ENCODE measurements at places on chromosomes 12 and 14.

DNA sequence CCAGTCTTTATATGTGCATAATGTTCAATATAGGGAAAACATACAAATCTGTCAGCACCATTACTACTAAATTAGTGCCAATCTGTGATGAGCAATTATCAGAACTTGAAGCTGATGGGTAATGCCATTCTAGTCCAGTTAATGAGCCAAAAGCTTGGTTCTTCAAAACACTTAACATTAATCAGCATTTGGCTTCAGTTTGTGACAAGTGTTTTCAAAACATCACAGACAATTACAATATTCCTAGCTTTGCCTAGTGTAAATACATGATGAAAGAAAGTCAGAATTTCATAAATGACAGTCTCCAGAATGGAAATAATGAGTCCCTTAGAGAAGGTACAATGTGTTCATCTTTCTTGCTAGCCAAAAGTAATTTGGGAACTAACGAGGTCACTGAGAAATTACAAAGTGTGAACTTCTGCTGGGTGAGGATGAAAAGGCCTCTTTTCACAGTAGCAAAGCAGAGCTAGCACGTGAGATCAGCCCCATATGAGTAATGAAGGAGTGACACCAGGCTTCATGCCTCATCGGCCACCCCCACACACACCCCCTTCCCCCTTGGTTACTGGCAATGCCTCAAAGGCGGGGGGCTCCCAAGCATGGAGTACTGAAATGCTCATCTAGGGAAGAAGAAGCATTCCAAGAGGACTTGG is 180.6 kb upstream of the EEA1 start:
- no peak for DNase-seq

GRCh38 chr12:105275997-105276733 is 40.2 kb upstream of the APPL2 start:
- no peak for DNase-seq

- DNase-seq, result no peak
Measured at GRCh38 chr12:49121047-49121696, 10.0 kb downstream of the TUBA1B start.

DNA sequence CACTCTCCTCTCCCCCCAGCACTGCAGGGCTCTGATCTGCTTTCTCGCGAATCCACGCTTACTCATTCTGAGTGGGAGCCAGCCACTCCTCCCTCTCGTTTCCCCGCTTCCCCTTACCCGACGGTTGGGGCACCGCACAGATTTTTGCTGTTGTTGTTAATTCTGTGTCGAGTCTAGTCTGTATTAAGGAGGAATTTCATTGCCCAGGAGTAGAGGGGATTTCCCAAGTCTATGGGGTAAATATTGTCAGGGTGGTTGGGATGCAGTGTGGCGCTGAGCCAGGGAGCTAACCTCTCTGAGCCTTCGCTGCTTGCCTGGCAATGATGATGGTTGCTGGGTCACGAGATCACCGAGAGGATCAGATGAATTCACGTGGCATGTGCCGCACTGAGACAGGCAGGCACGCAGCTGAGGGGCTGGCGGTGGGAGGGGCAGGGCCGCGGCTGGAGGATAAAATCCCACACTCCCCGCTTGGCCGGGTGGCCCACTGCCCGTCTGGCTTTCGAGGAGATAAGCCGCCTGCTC is 18.5 kb downstream of the NCOR2 start:
- peak; percentile 38 for DNase-seq

GRCh38 chr12:114741940-114742339 is 58.0 kb upstream of the TBX3 start:
- no peak for DNase-seq

- DNase-seq, result no peak
Measured at GRCh38 chr12:45872446-45872845, 117.9 kb downstream of the SCAF11 start.

GRCh38 chr12:87196321-87196720 is 832.9 kb downstream of the C12orf50 start:
- no peak for DNase-seq

DNA sequence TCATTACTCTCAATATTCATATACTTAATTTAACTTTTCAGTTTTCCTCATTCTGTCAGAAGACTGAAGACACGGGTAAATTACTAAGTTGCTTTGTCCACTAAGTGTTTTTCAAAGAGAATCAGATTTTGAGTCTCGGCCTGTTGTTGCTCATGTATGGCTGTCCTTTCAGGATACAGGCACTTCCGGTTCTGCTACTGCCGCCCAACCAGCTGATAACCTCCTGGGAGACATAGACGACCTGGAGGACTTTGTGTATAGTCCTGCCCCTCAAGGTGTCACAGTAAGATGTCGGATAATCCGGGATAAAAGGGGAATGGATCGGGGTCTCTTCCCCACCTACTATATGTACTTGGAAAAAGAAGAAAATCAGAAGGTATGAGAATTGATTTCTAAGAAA is 28.3 kb upstream of the TEAD4 start:
- no peak for DNase-seq

- DNase-seq, result no peak
Measured at GRCh38 chr12:31887109-31887811, 72.0 kb upstream of the RESF1 start.

DNA sequence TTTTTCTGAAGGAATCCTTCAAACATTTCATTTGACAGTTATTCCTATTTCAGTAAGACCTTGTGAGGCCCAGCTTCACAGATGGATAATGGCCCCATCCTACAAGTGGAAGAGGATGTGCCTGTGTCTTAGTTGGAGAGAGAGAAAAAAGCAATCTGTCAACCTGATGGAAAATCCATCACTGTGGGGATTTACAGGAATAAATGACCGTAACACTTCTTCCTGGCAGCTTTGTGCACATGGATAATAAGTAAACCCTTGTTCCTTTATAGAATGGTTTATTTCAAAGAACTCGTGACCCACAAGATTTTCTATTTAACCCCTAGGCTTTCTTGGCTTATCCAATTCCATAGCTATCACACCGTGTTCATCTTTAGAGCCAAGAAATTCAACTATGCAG is 121.4 kb upstream of the PCED1B start:
- no peak for DNase-seq

DNA sequence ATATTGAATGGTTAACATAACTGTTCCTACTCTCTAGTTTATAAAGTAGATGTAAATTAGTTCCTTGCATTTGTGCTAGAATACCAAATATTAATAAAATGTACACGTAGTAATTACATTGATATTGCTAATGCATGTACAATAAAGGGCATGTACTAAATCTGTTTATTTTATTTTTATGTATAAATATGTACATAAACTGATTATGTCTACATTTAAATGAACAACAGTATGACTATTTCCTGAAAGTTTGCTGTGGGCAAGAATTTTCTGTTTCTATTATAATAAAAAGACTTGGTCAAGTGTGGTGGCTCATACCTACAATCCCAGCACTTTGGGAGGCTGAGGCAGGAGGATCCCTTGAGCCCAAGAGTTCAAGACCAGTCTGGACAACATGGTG is 257.2 kb upstream of the FOXN3 start:
- DNase-seq, result no peak

- no peak for DNase-seq
Measured at GRCh38 chr12:123712780-123713319, 697 bp downstream of the ATP6V0A2 start.

DNA sequence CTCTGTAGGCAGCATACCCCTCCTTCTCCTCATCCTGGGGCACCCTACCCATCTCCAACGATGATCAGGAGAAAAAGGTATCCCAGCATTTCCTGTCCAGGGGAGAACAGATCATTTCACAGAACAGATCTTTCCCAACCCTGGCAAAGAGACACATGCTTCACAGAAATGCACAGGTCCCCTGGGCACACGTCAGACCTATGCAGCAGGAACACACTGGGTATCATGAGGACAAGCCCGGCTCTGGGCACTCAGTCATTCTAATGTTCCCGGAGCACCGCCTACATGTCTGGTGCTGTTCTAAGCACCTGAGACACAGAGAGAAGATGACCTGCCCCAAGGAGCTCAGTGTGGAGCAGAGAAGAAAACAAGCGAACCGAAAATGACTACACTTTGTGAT is 56.2 kb downstream of the ACTN1 start:
- no peak for DNase-seq

DNA sequence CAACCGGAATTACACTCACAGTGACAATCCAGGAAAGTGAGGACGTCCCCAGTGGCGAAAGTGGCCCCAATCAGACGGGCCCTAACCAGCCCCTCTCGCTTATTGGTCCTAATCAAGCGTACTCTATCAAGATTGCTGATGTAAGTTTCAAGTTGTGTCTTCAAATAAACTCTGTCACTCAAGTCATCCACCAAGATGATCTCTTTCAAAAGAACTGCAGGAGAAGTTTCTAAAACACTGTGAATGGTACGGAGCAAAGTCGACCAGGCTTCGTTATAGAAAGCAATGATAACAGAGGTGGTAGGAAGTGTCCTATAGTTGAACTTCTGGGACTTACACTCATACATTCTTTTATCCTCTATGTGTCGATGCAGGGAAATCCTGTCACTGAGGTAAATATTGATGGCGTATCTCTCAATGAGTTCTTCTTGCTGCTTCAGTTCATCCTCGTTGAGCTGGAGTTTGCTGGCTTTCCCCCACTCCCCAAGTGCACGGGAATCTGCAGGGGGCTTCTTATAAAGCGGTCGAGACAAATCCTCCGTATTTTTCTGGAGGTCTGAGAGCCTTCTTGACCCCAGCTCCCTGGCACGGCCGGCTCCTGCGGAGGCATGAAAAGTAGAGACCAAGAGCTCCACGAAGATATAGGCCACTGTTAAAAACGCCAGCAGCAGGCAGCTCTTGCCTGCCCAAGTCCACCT is 604 bp downstream of the GALNT4 start:
- no peak for DNase-seq

DNA sequence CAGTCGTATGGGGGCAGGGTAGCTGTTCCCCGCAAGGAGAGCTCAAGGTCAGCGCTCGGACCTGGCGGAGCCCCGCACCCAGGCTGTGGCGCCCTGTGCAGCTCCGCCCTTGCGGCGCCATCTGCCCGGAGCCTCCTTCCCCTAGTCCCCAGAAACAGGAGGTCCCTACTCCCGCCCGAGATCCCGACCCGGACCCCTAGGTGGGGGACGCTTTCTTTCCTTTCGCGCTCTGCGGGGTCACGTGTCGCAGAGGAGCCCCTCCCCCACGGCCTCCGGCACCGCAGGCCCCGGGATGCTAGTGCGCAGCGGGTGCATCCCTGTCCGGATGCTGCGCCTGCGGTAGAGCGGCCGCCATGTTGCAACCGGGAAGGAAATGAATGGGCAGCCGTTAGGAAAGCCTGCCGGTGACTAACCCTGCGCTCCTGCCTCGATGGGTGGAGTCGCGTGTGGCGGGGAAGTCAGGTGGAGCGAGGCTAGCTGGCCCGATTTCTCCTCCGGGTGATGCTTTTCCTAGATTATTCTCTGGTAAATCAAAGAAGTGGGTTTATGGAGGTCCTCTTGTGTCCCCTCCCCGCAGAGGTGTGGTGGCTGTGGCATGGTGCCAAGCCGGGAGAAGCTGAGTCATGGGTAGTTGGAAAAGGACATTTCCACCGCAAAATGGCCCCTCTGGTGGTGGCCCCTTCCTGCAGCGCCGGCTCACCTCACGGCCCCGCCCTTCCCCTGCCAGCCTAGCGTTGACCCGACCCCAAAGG is 804 bp downstream of the GAPDH start:
- DNase-seq, result peak; percentile 69

- DNase-seq, result no peak
Measured at GRCh38 chr14:90624732-90625400, 191.4 kb downstream of the TTC7B start.

DNA sequence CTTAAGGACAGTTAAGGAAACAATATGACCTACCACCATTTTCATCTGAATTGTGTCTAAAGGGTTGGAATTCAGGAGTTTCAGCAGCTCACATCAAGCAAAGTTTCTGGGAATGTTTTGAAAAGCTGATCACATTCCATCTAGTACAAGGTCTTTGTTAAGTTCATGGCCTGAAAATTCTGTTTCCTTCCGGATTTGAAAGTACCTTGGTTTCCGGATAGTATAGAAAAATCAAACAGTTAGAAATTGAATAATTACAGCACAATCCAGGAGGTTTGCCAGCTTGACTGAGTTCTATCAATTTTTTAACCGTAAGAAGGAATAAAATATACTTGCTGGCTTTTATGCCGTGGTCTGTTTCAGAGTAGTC is 136.5 kb downstream of the HMGA2 start:
- no peak for DNase-seq

GRCh38 chr12:71636704-71637115 is 26.9 kb downstream of the ZFC3H1 start:
- DNase-seq, result no peak

- DNase-seq, result no peak
Measured at GRCh38 chr12:87603727-87604126, 425.5 kb downstream of the C12orf50 start.

DNA sequence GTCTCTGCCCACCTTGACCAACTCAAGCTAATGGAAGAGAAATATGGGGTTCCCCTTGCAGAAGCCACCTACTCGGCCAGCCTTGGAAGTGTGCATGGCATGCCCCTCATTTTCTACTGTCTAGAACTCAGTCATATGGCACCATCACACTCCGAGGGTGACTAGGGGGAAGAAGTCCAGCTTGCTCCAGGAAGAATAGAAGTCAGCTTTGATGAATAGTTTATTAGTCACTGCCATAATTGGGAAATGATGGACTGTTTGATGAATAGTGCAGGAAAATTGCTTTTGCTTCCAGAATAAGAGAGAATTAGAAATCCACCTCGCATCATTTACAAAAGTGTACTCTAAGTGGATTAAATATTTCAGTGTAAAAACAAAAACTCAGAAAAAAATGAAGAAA is 1030.6 kb downstream of the VRK1 start:
- DNase-seq, result no peak

- no peak for DNase-seq
Measured at GRCh38 chr12:88925454-88925853, 345.2 kb upstream of the KITLG start.

GRCh38 chr12:91741932-91742331 is 403.7 kb downstream of the BTG1 start:
- no peak for DNase-seq

DNA sequence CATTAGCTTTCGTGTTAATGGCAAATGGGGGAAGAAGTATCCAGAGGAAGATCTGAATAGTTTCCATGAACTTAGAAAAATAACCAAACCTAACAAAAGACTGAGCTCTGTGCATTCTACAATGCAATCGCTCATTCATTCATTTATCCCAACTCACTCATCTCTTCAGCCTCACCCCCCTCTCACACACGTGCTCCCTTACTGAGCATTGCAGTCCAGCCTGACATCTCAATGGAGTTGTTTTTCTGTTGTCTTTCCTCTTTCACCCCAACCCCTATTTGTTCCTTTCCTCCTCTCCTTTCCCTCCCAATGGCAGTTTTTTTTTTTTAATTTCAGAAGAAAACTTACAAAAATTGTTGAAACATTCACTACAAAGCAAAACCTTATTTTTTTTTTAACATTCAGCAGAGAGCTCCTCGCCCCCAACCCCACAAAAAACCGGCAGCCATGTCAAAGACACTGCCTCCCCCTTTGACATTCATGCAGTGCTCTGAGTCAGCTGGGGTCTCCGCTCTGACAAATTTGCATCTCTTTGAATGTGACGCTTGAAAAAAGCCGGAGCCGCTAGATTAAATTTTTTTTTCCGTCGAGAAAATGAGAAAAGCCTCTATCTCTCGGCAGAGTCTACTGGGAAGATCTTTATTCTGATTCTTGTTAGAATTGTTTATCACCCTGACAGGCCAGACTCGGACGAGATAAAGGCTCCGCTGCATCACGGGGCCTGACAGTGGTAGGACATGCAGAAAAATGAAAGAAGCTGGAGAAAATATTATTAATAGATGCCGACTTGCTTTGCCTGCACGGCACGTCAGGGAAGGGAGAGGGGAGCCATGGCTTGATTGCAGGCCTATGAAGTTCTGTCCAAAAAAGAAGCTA is 775.6 kb downstream of the VRK1 start:
- no peak for DNase-seq

GRCh38 chr12:107597695-107598410 is 87.7 kb upstream of the PWP1 start:
- DNase-seq, result no peak
